ENCODE measurements at places on chromosomes 5 and 9.
A peak's percentile ranks its signal among the peaks of the same experiment; 100 is the strongest.

GRCh38 chr9:38088006-38088925 lies 19.2 kb upstream of the SHB start:
- DNase-seq, result peak; percentile 51

GRCh38 chr5:95086927-95087815 lies 197.7 kb downstream of the MCTP1 start:
- no peak for DNase-seq

DNA sequence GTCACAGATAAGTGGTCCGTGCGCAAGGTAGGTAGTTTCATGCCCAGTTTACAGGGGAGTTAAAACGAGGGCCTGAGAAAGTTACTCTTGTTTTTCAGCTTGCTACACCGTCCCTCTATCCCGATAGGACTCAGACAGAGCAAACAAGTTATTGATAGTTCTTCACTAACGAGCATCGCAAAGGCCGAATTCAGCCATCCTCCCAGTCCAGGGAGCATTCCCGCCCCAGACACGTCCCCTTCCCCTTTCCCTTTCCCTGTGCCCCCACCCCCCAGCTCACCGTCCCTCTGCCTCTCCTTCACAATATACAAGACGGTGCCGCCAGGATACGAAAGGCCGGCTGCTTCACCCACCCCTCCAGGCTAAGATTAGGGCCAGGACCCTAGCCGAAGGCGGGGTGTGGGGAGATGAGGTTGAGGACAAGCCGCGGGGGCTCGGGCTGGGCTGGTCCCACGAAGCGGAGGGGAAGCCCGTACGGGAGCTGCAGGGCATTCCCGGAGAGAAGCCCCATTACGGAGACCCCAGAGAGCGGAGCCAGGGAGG lies 599 bp downstream of the KIAA1191 start:
- DNase-seq, result no peak

DNA sequence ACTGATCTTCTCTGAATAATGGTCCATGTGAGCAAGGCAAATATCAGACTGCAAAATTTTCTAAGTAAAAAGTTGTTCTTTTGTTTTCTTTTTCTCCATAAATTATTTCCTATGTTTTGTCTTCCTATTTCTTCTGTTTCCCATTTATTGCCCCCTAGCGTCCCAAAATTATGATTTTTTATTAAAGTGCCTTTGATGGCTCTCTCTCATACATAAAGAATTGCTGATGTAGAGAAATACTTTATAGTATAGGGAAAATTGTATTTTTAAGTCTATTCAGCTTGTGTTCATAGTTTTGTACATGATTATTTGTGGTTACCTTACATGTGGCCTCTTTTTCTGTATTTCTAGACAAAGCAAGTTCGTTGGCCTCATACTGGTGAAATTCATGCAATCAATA lies 1031.2 kb downstream of the EFNA5 start:
- DNase-seq, result no peak

- no peak for DNase-seq
Observed at GRCh38 chr5:59678943-59679342, 214.6 kb downstream of the PDE4D start.

DNA sequence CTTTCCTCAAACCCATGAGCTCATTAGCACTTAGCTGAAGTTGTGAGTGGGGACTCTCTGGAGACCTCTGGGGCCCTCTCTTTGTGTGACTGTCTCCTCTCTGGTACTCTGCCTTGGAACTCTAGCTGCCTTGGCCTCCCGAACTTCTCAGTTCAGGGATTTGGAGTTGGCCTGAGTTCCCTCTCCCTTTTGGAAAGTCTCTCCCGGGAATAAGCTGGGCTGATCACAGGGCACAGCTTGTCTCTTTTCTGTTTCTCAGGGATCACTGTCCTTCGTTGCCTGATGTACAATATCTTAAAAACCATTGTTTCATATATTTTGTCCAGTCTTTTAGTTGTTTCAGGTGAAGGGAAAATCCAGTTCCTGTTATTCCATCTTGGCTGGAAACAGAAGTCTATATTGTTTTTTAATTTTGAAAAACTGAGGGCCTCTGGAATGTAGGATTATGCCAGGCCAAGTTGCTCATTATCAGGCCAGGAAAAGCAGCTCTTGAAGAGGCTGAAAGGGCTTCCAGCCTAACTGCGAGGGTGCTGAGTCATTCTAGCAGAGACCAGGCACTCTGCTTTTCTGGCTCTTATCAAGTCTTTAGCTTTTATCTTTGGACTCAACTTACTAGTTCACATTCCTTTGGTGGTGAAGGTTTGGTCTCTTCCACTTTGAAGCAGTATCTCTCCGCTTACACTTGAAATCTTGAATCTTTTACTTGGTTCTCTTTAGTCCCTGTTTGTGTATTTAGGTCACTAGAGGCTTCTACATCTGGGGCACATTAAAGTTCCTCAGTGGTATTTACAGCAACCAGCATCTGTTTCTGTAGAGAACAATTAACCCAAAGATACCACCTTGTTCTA lies 8.4 kb upstream of the RGS3 start:
- DNase-seq, result peak; percentile 87

- DNase-seq, result peak; percentile 18
Observed at GRCh38 chr5:75734913-75735789, 17.9 kb upstream of the POC5 start.

- DNase-seq, result peak; percentile 52
Observed at GRCh38 chr9:105341434-105342146, 97.1 kb downstream of the SLC44A1 start.
